ENCODE measurements at places on chromosomes 7 and 10.

DNA sequence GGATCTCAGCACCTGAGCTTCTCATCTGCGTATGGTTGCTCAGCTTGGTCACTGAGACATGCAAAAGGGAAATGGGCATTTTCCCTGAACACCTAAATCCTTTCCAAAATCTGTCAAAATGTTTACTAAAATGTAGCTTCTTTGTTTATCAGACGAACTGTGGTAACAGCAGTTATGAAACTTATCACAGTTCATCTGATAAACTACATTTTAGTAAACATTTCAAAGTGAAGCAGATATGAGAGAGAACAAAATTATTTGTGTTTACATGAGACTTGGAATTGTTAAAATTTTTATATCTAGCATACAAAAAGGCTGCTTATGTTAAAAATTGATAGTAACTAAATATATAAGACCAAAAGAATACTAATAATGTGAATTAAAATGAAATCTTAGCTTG, 573.4 kb upstream of the C7orf33 start:
- no peaks in the 10 kb centered on the region for H3K27me3 ChIP-seq
- H3K27ac ChIP-seq: no peak overlapping the region
- no peak for DNase-seq
- no peak overlapping the region for H3K4me3 ChIP-seq
- H3K4me1 ChIP-seq: peaks cover 2% of the 10 kb centered on the region
- H3K36me3 ChIP-seq: no peaks in the 10 kb centered on the region

DNA sequence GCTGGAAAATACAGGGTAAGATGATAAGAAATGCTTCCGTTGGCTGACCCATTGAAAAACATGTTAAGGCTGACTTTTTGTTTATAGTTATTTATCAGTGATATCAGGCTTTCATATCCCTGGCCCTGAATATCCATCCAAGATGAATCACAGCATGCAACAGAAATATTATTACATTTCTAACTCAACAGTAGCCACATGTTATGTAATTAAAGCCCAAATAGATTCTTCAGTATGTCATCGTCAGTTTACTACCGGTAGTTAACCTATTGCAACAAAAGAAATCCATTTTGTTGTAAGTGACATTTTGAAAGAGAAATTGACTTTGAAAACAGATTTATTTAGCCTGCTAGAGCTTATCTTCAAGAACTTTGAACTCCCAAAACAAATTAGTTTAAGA, 354.1 kb upstream of the CELF2 start:
- H3K27me3 ChIP-seq: no peaks in the 10 kb centered on the region
- no peaks in the 10 kb centered on the region for H3K36me3 ChIP-seq
- H3K4me1 ChIP-seq: peaks cover 8% of the 10 kb centered on the region
- no peak overlapping the region for H3K27ac ChIP-seq
- no peak for DNase-seq
- no peak overlapping the region for H3K4me3 ChIP-seq

DNA sequence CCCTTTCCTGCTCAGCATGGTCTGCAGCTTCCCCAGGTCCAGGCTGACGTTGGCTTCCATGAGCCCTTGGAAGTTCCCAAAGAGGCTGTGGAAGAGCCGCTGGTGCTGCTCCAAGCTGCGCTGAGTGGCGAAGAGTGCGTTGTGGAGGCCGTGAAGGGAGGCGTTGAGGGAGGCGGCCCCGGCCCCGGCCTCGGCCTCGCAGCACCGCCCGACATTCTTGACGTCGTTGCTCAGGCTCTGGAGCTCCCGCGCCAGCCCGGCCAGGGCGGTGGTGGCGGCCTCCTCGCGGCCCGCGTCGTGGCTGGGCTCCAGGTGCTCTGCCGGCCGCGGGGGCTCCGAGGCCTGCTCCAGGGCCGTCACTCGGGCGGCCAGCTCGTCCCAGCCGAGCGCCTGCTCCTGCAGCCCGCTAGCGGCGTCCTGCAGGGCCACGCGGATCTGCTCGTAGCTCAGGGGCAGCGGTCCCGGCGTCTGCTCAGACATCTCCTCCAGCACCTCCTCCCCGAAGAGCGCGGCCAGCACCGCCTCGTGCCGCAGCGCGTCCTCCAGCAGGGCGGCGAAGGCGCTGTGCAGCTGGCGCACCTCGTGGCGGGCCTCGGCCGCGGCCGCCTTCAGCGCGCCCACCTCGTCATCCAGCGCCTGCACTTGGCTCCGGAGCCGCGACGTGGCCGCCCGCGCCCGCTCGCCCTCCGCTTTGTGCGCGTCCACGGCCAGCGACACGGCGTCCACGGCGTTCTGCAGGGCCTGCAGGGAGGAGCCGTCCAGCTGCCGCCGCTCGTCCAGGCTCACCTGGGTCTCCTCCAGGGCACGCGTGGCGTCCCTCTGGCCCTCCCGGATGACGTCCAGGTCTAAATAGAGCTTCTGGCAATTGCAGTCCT, 14.7 kb downstream of the MMRN2 start:
- H3K4me1 ChIP-seq: no peaks in the 10 kb centered on the region
- H3K36me3 ChIP-seq: peaks cover 2% of the 10 kb centered on the region
- no peak for DNase-seq
- no peak overlapping the region for H3K27ac ChIP-seq

DNA sequence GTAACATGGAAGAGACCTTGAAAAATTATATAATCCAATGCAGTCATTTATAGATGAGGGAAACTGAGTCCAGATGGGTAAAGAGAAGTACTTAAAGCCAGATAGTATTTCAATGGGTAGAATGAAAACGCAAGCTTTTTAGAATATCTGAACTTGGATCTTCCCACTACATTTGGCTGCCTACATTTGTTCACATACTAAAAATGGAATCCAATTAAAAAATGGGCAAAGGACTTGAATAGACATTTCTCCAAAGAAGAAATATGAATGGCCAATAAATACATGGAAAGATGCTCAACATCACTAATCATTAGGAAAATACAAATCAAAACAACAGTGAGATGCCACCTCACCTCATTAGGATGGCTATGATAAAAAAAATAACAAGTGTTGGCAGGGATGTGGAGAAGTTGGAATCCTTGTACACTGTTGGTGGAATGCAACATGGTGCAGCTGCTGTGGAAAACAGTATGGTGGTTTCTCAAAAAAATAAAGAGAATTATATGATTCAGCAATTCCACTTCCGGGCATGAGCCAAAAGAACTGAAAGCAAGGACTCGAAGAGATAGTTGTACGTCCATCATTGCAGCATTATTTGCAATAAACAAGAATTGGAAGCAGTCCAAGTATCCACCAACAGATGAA, 188.0 kb downstream of the FRMD4A start:
- peaks cover 3% of the 10 kb centered on the region for H3K4me1 ChIP-seq
- no peak for DNase-seq
- H3K36me3 ChIP-seq: no peaks in the 10 kb centered on the region
- no peak overlapping the region for H3K4me3 ChIP-seq

DNA sequence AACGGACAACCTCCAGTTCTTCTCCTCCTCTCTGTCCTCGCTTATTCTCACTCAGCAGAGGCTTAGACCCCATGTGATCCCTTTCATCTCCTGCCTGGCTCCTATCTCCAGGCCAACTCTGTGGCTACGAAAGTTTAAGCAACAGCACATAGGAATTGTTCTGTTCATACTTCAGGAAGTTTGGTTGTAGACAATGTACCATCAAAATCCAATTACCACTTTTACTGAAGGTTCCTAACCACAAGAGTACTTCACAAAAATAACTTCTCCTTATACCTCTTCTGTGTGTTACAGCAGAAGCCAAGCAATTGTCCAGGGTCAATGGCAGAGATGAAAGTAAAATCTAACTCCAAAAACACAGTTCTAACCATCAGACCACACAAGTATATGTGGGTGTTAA, 80.0 kb downstream of the SLC25A13 start:
- no peak for DNase-seq
- H3K27me3 ChIP-seq: no peaks in the 10 kb centered on the region
- no peak overlapping the region for H3K4me3 ChIP-seq

DNA sequence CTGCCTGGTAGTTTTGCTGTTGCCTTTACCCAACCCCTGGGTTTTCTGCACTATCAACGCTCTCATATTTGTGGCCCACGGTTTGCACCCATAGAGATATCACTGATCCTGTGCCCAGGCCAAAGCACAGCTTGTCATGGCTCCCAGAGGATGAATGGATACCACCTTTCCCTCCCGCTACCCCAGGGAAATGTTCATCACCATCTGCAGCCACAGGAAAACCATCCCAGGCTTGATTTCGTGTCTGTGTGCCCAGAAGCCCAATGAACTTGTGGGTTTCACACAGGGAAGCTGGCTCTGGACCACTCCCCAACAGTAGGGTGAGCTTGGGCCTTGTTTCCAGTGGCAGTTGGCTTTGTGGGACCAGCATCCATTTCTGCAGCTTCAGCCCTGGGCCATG, 143.1 kb upstream of the GDF10 start:
- peaks cover 1% of the 10 kb centered on the region for H3K4me1 ChIP-seq
- H3K27me3 ChIP-seq: no peaks in the 10 kb centered on the region
- no peak overlapping the region for H3K4me3 ChIP-seq

DNA sequence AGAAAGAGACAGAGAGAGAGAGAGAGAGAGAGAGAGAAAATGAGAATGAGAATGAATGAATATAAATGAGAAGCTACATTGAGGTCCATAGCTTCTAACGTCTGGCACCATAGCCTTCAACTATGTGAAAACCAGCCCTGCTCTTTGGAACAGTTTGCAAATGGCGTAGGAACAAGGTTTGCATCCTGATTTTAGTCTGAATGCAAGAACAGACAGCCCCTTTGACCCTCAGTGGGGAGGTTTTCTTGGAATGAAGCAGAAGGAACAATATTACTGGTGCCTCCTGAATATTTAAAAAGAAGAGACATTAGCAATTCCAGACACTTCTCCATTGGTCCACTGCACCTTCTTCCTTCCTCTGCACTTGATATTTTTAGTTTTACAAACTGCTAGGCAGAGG, 23.0 kb downstream of the LHPP start:
- H3K4me3 ChIP-seq: no peak overlapping the region
- no peaks in the 10 kb centered on the region for H3K27me3 ChIP-seq
- H3K27ac ChIP-seq: no peak overlapping the region
- peaks cover 15% of the 10 kb centered on the region for H3K4me1 ChIP-seq
- no peaks in the 10 kb centered on the region for H3K36me3 ChIP-seq

DNA sequence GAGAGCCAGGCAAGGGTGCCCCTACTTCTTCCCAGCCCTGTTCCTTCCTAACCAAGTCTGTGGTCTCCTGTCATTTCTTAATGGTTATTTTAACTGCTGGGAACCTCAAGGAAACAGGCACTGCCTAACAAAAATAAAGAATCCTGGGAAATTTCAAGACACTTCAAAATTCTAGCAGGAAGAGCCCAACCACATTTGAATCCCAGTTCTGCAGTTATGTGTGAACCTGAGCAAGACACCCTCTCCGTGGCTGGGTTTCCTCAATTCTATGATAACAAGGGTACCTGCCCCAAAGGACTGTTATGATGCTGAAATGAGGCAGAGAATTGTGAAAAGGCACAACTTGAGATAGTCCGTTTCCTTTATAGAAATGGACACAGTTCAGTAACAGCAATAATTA, 36.2 kb upstream of the DUSP5 start:
- DNase-seq: no peak
- no peaks in the 10 kb centered on the region for H3K27me3 ChIP-seq
- no peak overlapping the region for H3K4me3 ChIP-seq
- no peak overlapping the region for H3K27ac ChIP-seq
- H3K36me3 ChIP-seq: no peaks in the 10 kb centered on the region

- H3K4me1 ChIP-seq: peaks cover 3% of the 10 kb centered on the region
- H3K27ac ChIP-seq: no peak overlapping the region
- H3K4me3 ChIP-seq: no peak overlapping the region
- H3K36me3 ChIP-seq: no peaks in the 10 kb centered on the region
- no peak for DNase-seq
These were observed 92.6 kb downstream of the POLL start for GRCh38 chr10:101495324-101495925.

GRCh38 chr10:109159351-109159750, 764.0 kb downstream of the XPNPEP1 start:
- H3K4me1 ChIP-seq: no peaks in the 10 kb centered on the region
- H3K36me3 ChIP-seq: no peaks in the 10 kb centered on the region
- no peak for DNase-seq

- H3K4me1 ChIP-seq: peaks cover 27% of the 10 kb centered on the region
- H3K4me3 ChIP-seq: no peak overlapping the region
- H3K36me3 ChIP-seq: no peaks in the 10 kb centered on the region
These were observed 3.2 kb downstream of the SNCG start for GRCh38 chr10:86961481-86962091.

- no peak overlapping the region for H3K27ac ChIP-seq
- H3K4me1 ChIP-seq: no peaks in the 10 kb centered on the region
- H3K27me3 ChIP-seq: no peaks in the 10 kb centered on the region
These were observed 27.9 kb upstream of the CCDC7 start for GRCh38 chr10:32417911-32418547.

DNA sequence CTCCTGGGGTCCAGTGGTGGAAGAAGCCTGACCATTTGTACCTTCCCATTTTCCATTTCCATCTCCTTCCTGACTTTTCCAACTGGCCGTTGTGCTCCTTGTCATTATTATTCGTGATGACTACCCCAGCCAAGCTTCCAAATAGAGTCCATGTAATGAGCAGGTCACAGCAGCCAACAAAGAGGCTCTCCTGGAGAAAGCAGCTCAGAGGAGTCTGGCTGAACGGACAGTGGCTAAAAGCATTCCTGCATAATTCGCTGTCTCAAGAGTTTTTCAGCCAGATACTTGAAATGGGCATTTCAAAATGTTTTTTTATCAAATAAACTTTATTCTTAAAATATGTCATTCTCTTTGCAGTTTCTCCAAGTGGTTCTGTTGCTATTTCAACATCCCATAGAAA, 458.6 kb downstream of the INHBA start:
- H3K4me3 ChIP-seq: no peak overlapping the region
- H3K27ac ChIP-seq: no peak overlapping the region
- H3K4me1 ChIP-seq: peaks cover 3% of the 10 kb centered on the region
- H3K36me3 ChIP-seq: no peaks in the 10 kb centered on the region
- no peak for DNase-seq

- H3K4me3 ChIP-seq: no peak overlapping the region
- no peak overlapping the region for H3K27ac ChIP-seq
- no peak for DNase-seq
- H3K4me1 ChIP-seq: no peaks in the 10 kb centered on the region
These were observed 250.9 kb downstream of the MAD1L1 start for GRCh38 chr7:1981878-1982230.

GRCh38 chr10:99756159-99756558, 24.1 kb downstream of the CUTC start:
- DNase-seq: no peak
- H3K4me1 ChIP-seq: no peaks in the 10 kb centered on the region
- no peak overlapping the region for H3K4me3 ChIP-seq
- H3K36me3 ChIP-seq: peaks cover 7% of the 10 kb centered on the region
- no peaks in the 10 kb centered on the region for H3K27me3 ChIP-seq
- H3K27ac ChIP-seq: no peak overlapping the region

GRCh38 chr7:100266576-100267354, 40.7 kb upstream of the SPDYE3 start:
- no peaks in the 10 kb centered on the region for H3K27me3 ChIP-seq
- no peak overlapping the region for H3K4me3 ChIP-seq
- peaks cover 4% of the 10 kb centered on the region for H3K4me1 ChIP-seq

- no peaks in the 10 kb centered on the region for H3K36me3 ChIP-seq
- no peak overlapping the region for H3K27ac ChIP-seq
- H3K4me1 ChIP-seq: no peaks in the 10 kb centered on the region
- DNase-seq: no peak
These were observed 16.3 kb upstream of the GLI3 start for GRCh38 chr7:42253316-42253715.

- no peaks in the 10 kb centered on the region for H3K36me3 ChIP-seq
- no peaks in the 10 kb centered on the region for H3K4me1 ChIP-seq
- DNase-seq: no peak
- no peak overlapping the region for H3K27ac ChIP-seq
- H3K27me3 ChIP-seq: no peaks in the 10 kb centered on the region
These were observed 10.5 kb downstream of the PLXDC2 start for GRCh38 chr10:19826712-19827111.

Measured in neuronal stem cell (in vitro differentiated cells).